ENCODE measurements at places on chromosomes 7 and 10.

DNA sequence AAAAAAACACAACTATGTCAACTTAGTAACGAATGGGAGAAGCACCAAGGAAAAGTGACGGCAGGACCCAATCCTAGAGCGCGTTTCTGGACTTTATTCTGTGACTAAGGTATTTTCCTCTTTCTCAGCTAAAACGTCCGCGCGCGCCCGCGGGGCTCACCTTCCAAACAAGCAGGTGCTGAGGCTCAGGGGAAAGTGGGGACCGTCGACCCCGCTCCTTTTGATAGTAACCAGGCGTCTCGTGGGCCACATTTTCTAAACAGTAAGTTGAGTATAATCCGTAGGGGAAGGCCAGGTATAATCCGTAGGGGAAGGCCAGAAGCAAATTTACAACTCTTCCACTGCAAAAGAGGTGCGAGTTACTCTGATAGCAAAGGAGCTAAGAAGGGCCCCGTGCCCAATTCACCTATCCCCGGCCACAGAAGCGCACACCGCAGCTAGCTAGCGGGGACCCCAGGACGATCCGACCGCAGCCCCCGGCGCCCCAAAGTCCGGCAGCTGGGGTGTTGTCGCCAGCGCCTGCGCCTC is 743 bp downstream of the MKI67 start:
- no peak for DNase-seq

- DNase-seq = no peak
These were observed 73.4 kb downstream of the CFAP46 start for GRCh38 chr10:132868995-132869394.

GRCh38 chr10:78777466-78777865 is 291.3 kb upstream of the ZMIZ1 start:
- DNase-seq = no peak

- DNase-seq = no peak
These were observed 28.1 kb upstream of the TRIM8 start for GRCh38 chr10:102616066-102616770.

DNA sequence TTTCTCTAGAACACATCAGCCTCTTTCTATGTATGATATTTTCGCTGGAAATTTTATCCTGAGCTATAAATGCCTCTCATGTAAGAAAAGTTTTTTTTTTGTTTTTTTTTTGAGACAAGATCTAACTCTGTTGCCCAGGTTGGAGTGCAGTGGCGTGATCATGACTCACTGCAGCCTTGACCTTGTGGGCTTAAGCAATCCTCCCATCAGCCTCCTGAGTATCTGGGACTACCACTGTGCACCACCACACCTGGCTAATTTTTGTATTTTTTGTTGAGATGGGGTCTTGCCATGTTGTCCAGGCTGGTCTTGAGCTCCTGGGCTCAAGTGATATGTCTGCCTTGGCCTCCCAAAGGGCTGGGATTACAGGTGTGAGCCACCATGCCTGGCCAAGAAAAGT is 80.4 kb downstream of the ADK start:
- no peak for DNase-seq

GRCh38 chr7:116805100-116805544 is 57.3 kb upstream of the CAPZA2 start:
- no peak for DNase-seq

DNA sequence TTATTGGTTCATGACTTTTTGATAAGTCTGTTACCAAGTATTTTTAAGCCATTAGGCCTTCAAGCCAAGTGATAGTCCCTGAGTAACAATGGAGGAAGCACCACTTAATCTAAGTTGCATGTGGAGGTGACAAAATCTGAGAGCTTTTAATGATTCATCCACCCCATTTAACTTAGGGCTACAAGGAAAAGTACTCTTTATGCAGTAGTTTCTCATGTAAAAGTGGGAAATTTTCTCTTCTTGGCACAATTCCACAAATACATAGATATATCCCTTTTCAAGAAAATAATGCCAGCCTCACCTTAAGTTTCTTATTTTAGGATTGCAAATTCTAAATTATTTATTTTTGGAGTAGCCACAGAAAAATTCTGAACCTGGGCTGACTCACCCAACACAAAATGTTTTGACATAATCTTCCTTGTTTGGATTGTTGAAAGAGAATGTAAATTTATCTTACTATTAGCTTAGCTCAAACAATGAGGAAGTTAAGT is 85.7 kb downstream of the SUGCT start:
- DNase-seq = no peak

GRCh38 chr7:45103958-45104843 is 7.3 kb downstream of the TBRG4 start:
- DNase-seq = no peak

- DNase-seq = no peak
These were observed 202.5 kb downstream of the REEP3 start for GRCh38 chr10:63723741-63724140.

- no peak for DNase-seq
These were observed 11.6 kb downstream of the GATA3 start for GRCh38 chr10:8066124-8066523.

- DNase-seq = no peak
These were observed 22.5 kb upstream of the HIBADH start for GRCh38 chr7:27685209-27685608.

DNA sequence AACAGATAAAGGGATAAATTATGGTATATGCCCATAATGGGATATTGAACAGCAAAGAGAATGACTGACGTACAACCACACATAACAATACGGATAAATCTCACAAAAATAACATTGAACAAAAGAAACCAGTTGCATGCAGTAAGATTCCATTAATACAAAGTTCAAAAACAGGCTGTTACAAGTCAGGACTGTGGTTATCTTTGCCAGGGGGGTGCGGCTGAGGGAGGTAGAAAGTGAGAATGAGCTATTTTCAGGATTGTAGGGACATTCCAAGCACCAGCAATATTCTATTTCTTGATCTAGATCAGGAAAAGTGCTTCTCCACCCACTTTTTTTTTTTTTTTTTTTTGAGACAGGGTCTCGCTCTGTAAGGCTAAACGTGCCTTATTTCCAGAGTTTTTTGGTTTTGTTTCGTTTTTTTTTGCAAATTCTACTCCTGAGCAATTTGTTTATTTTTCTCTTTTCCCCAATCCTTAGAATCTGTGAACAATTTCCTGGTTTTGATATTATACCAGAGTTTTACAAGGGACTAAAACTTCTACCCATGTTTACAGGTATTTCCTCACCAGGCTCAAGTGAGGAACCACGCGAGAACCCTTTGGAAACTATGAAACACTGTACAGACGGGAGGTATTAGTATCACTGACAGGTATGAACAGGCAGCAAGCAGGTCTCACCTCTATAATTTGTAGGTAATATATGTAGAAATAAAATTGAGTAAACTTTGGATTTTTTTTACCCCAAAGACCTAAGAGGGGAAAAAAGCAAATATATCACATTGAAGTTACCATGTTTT is 9.9 kb downstream of the SMURF1 start:
- DNase-seq = no peak

DNA sequence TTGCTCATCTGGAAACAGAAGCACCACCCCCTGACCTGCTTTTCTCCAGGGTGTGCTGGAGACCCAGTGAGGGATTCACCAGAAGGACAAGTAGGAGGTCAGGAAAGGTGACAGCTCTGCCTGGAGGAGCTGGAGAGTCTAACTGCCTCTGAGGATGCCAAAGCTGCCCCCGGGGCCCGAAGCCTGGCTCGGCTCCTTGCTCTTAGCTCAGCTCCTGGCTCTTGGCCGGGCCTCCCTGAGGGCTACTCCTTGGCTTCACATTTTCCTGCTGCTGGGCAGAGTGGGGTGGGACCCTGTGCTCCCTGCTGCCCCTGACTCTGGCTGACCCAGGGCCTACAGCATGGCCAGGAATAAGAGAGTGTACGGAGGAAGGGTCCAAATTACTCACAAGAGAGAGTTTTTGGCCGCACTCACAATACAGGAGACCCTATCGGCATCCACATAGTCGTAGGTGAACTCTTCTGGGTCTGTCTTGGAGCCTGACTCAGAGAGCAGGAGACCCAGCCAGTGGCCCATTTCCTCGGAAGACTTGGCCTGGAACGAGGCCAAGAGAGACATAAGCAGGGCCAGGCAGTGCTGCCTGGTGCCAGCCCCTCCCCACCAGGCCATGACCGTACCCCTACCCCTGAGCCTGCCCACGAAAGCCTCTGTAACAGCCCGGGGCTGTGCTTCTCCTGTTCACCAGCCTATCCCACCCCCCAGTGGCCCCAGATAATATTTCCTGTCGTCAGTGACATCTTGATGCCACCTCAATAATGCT is 63.1 kb downstream of the VWA2 start:
- DNase-seq = no peak

GRCh38 chr7:124042826-124043225 is 10.0 kb upstream of the TMEM229A start:
- DNase-seq = no peak

GRCh38 chr7:158228986-158229385 is 358.6 kb downstream of the PTPRN2 start:
- no peak for DNase-seq

- no peak for DNase-seq
These were observed 44.7 kb upstream of the CDK6 start for GRCh38 chr7:92881091-92881485.

DNA sequence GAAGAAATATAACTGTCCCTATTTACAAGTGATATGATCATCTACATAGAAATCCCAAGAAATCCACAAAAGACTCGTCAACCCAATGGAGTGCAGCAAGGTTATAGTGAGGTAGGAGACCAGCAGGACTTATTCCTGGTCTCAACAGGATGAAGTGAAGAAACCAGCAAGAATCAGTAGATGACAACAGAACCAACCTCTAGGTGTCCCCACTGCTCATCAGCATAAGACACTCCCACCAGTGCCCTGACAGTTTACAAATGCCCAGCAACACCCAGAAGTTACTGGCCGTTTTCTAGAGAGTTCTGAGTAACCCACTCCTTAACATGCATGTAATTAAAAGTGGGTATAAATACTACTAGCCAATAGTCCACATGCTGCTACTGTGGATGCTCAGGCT is 470.5 kb upstream of the LRRTM3 start:
- DNase-seq = no peak

DNA sequence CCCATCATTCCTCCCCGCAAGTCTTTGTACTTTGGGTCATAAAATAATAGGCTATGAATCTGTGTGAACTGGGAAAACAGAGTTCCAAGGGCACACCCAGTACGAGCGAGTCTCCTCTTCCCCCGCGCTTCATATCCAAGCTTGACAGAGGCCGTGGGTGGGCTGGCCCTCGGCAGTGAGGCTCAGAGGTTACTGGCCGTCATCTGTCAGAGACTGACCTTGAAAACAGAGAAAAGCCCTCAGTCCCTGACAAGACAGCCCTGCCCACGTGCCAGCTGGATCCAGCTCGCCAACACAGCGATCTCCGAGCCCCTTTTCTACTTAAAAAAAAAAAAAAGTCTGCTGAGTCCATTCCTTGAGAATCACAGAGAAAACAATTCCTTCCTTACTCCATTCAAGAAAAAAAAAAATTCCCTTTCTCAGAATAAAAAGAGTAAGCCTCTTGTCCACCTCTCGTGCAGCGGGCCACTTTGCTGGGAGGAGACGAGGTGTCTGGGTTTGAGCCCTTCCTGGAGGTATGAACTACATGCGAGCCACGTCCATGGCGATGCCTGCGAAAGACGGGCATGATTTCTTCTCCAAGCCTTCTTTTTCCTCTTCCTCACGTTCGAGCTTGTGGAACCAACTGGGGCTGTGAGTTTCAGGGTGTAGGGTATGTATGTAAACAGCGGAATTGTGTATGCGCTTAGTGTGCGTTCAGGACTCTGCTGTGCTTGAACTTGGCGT is 744 bp upstream of the BICC1 start:
- no peak for DNase-seq

DNA sequence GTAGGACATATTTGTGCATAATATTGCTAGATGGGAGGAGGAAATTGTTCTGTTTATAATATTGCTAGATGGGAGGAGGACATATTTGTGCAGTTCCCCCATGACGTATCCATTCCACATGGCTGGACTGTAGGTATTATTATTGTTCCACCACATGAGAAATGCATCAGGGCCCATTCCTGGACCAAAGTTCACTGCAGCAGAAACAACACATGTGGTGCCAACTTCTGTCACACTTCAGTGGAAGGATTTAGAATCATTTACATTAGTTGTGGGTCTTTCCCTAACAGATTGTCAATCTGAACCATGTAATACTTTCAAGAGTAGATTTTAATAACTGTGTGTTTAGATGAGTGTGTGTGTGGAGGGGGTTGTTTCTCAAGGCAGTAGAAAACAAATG is 32.7 kb upstream of the MACC1 start:
- DNase-seq = no peak

DNA sequence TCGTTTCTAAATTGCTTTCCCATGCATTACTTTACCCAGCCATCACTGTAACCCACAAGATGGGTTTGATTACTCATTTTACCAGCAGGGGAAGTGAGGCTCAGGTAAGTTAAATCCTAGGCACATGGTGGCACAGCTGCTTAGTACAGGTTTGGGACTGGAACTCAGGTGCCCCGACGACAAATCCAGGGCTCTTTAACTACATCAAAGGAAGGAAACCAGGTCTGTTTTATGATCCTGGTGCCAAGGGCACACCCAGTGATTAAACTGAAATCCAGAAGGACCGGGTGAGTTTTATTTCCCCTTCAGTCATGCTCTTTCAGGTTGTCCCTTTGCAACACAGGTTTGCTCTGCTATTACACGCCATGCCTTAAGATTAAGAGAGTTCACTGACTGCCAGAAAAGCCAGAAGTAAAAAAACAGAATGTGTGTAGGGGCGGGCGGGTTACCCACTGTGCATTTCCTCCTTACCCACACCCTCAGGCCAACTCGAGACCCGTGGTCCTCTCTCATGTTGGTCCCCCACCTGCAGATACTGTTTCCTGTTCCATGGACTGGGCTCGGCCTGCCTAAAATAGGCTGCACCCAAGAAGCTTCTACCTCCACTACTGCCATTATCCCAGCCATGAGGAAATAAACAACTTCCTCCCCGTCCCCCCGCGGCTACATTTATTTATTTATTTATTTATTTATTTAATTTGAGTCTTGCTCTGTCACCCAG is 55.1 kb upstream of the KDM7A start:
- DNase-seq = no peak

DNA sequence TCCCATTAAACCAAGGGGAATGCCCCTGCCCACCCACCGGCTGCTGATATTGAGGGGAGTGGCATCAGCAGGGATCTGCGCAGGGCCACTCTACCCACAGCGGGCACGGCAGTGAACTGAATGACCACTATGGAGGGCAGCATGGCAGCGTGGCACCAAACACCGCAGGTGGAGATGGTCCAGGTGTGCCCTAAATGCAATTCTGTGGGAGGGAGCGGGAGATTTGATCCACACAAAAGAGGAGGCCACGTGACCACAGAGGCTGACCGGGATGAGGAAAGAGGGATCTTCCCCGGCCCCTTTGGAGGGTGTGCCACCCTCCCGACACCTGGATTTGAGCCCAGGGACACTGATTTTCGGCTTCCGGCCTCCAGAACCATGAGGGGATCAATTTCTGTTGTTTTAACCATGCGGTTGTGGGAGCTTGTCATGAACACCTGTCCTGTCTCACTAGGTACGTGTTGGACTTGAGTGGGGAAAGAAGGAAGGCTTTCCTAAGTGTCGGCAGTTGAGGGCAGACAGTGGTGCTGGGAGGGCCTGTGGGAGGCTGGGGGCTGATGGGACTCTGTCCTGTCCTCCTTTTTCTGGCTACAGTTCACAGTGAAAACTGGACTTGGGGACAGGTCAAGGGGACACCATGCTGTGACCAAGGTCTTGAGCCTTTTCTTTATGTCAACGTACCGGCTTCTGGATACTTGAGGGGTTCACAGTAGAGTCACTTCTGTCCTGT is 66.1 kb downstream of the CFAP46 start:
- DNase-seq = no peak

All from stimulated activated CD4-positive, alpha-beta T cell treated with anti-CD3 and anti-CD28 coated beads, Interleukin-1b, Interleukin-23, amount 100 ng/mL, for 1 hour (primary cell).